ENCODE measurements at places on chromosomes 13 and 19.

- DNase-seq, result no peak
Observed at GRCh38 chr13:102597029-102597961, 509 bp downstream of the TPP2 start.

GRCh38 chr13:103067751-103068555 is 1.7 kb upstream of the SLC10A2 start:
- DNase-seq, result peak; percentile 14

DNA sequence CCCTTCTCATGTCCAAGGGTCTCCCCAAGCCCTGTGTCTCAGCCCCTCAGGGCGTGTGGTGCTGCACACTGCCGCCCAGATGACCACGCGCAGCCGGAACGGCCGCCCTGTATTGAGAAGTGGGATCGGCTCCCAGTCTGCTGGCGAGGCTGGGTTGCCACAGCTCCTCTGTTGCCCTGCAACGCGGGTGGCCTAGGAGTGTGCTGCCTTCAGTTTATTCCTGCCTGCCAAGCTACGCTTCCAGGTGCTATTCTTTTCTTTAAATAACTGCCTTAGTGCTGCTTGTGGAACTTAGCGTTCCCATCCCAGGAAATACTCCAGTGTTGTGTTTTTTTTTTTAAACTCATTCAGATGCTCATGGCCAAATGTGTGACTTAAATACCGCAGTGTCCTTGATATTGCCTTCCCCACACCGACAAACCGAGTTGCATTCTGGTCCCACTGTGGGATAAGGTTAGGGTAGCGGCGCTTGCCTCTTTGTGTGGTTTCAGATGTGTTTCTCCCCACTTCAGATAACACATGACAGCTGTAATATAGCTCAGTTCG is 16.6 kb downstream of the ACTN4 start:
- DNase-seq, result no peak

- no peak for DNase-seq
Observed at GRCh38 chr13:90866006-90866405, 481.5 kb upstream of the MIR17HG start.

DNA sequence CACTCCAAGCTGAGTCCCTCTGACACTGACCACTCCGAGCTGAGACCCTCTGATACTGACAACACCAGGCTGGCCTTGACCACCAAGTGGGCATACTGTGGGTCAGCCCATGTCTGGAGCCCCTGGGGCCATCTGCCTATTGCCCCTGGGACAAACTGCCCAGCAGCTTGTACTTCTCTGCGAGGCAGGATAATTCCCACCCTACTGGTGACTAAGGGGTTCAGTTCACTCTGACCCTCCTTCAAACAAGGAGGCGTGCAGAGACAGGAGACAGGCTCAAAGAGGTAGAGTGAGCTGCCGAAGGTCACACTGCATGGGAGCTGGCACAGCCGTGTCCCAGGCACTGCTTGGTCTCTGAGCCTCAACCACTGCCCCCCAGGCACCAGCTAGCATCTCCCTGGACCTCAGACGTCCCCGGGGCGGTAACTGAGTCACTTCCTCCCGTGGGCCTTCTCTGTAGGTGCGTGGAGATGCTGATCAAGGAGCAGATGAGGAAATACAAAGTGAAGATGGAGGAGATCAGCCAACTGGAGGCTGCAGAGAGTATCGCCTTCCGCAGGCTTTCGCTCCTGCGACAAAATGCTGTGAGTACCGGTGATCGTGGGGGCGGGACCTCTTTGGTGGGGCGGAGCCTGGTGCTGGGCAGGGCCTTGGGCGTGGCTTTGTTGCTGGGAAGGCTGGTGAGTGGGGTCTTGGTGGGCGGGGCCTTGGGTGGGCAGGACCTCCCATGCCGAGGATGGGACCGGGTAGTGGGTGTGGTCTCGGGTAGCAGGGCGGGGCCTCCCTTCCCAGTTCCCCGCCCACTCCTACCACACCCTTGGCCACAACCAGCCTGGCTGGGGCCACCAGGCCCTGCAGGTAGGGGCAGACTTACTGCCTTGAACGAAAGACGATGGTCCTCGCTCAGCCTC is 5.8 kb upstream of the USE1 start:
- DNase-seq, result no peak

DNA sequence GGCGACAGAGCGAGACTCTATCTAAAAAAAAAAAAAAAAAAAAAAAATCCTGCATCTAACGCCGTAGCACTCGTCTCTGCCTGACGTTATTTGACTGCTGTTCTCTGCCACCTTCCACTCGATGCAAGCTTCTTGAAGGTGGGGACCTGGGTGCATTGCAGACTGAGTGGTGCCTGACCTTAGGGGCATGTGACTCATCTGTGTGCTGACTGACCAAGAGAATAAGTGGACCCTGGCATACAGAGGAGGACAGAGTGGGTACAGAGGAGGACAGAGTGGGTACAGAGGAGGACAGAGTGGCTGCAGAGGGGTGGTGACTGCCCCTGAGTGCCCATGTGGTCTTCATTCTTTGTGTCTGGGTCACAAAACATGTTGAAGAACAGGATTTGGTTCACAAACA is 7.6 kb downstream of the WTIP start:
- DNase-seq, result no peak

GRCh38 chr13:83184819-83185218 is 697.5 kb downstream of the SLITRK1 start:
- no peak for DNase-seq
